ENCODE measurements at places on chromosomes 7 and 10.

DNA sequence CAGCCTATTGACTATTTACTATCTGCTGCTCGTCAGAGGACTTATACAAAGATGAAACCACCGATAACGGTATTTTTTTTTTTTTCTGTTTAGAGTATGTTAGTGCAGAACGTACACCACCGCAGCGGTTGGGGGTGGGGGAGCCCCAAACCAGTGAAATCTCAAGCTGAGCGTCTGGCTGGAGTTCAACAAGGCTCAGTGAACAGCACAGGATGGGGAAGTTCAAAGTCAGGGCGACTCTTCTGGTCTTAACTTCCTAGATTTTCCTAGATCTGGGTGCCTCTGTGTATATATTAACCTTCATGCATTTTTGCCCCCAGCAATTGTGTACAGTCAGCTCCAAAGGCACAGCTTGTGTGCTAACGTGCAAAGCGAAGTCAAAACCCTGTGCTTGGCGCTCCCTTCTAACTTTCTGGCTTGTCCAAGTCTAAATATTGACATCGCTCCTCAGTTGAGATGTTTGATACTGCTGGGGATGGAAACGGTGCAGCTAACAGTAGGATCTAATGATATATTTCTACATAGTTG is 1.1 kb downstream of the RHOBTB1 start:
- DNase-seq, result peak; percentile 49

DNA sequence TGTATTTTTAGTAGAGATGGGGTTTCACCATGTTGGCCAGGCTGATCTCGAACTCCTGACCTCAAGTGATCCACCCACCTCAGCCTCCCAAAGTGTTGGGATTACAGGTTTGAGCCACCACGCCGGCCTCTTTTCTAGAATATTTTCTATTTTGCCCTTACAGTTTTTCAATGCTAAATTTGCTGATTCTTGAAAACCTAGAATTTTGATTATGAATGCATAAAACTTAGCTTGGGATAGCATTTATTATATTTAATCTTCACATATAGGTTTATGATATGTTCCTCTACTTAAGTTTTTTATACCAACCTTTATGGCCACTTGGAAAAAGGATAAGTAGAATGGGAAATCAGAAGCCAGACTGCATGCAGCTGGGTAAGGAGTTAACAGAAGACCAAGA is 2.1 kb downstream of the TMEM60 start:
- no peak for DNase-seq

GRCh38 chr10:94439275-94439861 is 37.0 kb downstream of the TBC1D12 start:
- peak; percentile 22 for DNase-seq

DNA sequence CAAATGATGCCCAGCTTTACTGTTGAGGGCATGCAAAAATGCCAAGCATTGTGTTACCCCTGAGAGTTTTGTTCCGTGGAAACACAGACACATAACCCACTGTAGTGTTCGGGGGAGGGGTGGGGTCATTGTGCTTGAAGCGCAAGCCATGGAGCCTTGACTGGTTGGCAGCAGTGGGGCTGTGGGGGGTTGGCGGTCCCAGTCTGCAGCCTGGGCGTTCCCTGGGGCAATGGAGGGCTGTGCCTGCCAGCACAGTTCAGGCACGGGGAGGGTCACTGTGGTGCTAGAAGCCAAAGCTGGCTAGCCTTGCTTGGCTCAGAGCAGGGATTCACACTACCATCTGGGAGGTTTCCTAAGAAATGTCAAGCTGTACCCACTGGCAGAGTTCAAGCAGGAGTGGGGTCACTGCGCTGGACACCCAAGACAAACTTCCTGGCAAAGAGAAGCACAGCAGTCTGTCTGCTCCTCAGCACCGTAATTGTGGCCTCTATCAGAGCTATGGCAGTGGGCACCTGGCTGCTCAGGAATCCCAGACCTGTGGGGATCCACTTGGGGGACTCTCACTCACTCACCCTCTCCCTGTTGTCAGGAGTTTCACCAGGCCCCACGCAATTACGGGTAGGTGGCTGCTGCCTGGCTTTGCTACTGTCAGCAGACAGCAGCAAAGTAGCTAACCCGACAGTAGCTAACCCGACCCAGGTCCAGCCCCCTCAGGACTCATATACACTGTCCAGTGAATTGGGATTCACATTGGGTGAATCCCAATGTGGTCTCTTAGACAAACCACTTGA is 292.4 kb downstream of the ZWINT start:
- no peak for DNase-seq

- no peak for DNase-seq
Observed at GRCh38 chr10:50618624-50619023, 5.1 kb downstream of the SGMS1 start.

Data from EH (cell line).